ENCODE measurements at places on chromosomes 13 and 19.

- no peak for DNase-seq
Observed at GRCh38 chr13:36848199-36848982, 29.4 kb downstream of the RFXAP start.

DNA sequence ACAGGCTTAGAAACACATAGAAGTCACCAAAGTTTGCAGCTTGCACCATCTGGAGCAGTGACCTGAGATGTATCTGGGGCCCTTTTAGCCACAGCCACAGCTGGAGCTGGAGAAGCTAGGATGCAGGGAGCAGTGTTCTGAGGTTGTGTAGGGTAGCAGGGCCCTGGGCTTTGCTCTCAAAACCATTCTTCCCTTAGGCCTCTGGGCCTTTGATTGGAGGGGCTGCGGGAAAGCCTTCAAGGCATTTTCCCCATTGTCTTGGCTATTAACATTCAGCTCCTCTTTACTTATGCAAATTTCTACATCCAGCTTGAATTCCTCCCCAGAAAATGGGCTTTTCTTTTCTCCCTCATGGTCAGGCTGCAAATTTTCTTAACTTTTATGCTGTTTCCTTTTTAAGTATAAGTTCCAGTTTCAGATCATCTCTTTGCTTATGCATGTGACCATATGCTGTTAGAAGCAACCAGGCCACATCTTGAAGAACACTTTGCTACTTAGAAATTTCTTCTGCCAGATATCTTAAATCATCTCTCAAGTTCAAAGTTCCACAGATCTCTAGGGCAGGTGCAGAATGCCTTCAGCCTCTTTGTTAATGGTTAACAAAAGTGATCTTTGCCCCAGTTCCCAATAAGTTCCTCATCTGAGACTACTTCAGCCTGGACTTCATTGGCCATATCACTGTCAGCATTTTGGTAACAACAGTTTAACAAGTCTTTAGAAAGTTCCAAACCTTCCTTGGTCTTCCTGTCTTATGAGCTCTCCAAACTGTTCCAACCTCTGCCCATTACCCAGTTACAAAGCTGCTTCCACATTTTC is 48.5 kb downstream of the NBEA start:
- DNase-seq = no peak

GRCh38 chr19:291561-292280 is 518 bp upstream of the PLPP2 start:
- DNase-seq = no peak

- DNase-seq = no peak
Observed at GRCh38 chr13:46385946-46386345, 1.1 kb downstream of the RUBCNL start.

GRCh38 chr19:29290853-29291252 is 77.9 kb upstream of the UQCRFS1 start:
- DNase-seq = no peak

DNA sequence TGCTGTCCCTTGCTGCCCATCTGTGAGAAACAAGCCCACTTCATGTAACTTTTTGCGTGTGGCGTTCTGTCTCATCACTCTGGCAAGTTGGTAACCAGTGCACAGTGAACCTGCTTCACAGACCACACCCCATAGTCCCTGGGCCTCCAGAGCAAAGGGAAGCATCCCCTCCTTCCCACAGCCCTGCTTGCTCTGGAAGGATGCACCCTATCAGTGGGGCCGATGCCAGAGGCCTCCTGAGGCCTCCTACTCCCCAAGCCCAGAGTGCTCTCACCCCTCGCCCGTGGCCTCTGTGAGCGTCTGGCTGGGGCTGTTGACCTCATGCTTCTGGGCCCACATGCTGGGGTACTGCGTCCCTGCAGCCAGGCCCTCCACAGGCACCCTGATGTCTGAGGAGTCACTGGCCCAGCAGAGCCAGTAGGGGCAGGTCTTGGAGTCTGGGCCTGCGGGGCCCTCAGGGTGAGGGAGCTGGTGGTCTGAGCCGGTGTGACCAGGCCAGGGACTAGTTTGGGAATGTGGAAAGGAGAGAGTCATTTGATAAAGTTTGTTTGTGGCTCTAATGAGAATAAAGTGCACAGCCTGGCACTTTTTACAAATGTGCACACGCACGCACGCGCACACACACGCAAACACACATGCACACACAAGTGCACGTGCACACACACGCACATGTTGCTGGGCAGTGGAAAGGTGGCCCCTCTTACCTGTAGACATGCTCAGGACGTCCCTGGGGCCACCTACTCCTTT is 5.1 kb downstream of the TMEM86B start:
- DNase-seq = no peak

Measured in right lobe of liver (tissue), 6 donors.